Activated CD4-positive, alpha-beta T cell treated with anti-CD3 and anti-CD28 coated beads, Interleukin-2, amount 50 U/mL, for 1 hour (primary cell): ENCODE measurements at places on chromosomes 11 and 22.

GRCh38 chr11:112166562-112166961, 610 bp upstream of the TEX12 start:
- DNase-seq: no peak

- DNase-seq: no peak
Measured at GRCh38 chr22:19974268-19974861, 32.7 kb upstream of the TXNRD2 start.

GRCh38 chr11:2084721-2085120, 54.5 kb downstream of the IGF2 start:
- no peak for DNase-seq

GRCh38 chr22:36773935-36774334, 2.0 kb downstream of the IFT27 start:
- no peak for DNase-seq

DNA sequence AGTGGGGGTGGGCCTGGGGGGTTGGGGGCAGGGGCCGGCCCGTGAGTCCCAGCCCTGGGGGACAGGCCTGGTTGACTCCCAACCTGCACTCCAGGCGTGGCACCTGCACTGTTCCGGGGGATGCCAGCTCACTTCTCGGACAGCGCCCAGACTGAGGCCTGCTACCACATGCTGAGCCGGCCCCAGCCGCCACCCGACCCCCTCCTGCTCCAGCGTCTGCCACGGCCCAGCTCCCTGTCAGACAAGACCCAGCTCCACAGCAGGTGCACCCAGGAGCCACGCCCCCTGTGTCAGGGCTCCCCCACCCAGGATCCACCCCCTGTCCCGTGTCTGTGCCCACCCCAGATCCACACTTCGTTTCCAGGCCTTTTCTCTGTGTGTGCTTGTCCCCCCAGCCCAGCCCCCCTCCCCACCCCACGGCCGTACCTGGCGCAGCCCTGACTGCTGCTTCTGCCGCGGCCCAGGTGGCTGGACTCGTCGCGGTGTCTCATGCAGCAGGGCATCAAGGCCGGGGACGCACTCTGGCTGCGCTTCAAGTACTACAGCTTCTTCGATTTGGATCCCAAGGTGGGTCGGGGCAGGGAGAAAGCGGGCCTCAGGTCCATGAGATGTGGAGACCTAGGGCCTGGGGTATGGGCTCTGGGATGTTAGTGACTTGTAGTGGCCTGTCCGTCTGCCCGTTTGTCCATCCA, 4.8 kb downstream of the FERMT3 start:
- no peak for DNase-seq

GRCh38 chr11:3950996-3951660, 95.7 kb downstream of the STIM1 start:
- DNase-seq: no peak

GRCh38 chr11:120337355-120338106, 1.3 kb downstream of the ARHGEF12 start:
- DNase-seq: no peak

DNA sequence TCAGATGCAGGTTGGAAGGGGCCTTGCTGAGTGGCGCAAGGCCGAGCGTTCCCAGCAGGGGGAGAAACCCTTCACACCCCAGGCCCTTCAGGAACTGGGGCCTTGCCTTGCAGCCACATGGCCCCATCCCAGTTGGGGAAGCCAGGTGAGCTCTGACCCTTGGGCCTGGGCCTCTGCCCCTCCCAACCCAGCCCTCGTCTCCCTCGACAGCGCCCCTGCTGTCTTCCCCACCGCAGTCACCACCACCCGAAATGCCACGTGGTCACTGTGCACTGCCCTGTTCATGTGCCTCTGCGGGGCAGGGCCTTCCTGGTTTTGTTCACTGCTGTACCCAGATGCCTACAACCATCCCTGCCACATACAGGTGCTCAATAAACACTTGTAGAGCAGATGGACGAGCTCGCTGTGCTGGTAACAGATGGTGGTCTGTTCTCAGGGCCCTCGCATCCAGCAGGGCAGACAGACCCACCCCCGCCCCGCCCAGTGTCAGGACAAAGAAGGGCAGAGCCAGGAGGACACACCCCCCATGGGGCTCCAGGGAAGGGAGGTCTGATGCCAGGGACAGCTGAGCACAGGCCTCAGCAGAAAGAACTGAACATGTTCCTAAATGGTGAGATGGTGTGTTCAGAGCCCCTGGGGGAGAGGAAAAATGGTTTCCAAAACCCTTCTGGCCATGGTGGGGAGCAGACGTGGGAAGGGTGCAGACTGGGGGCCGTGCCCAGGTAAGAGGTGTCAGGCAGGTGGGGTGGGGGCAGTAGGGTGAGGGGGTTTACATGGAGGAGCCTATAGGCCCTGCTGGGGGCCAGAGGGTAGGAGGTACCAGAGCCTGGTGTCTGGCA, 3.7 kb downstream of the POLR2L start:
- DNase-seq: no peak

- no peak for DNase-seq
Measured at GRCh38 chr11:110131386-110132123, 38.4 kb downstream of the ZC3H12C start.

- DNase-seq: no peak
Measured at GRCh38 chr11:69636512-69637197, 4.3 kb upstream of the CCND1 start.

DNA sequence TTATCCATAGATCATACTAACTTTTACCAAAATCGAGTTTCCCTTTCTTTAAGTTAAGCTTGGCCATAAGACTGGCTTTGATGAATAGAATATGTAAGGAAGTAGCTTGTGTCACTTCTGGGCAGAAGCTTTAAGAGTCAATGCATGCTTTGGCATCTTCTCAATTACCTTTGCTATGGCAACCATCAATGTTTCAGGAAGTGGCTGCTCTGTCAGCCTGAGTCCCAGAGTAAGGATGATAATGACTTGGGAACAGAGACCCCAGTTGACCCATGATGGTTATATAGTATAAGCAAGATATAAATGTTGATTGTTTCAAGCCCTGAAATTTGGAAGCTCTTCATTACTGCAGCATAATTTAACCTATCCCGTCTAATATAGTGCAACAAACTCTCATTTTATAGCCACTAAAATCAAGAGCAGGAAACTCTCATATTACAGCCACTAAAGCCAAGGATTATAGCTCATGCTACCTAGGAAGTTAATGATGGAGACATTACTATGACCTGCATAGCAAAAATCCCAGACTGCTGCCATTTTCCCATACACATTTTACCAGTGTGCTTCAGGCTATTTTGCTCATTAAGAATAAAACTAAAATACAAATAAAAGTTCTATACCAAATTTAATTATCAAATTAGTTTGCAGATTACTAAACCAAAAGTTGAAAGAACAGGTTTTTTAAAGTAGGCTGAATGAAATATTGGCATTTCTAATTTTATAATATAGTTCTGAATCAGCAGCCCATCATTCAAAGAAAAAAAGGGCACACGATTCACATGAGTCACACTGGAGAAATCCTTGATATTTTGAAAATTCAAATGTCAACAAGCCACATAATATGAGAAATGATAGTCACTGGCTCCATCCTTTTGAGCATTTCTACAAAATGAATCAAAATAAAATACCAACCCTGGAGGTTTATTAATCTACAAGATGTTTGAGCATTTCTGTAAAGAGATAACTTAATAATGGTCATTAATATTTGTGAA, 23.8 kb downstream of the FSHB start:
- no peak for DNase-seq

GRCh38 chr22:29128891-29129807, 56.3 kb downstream of the KREMEN1 start:
- no peak for DNase-seq

DNA sequence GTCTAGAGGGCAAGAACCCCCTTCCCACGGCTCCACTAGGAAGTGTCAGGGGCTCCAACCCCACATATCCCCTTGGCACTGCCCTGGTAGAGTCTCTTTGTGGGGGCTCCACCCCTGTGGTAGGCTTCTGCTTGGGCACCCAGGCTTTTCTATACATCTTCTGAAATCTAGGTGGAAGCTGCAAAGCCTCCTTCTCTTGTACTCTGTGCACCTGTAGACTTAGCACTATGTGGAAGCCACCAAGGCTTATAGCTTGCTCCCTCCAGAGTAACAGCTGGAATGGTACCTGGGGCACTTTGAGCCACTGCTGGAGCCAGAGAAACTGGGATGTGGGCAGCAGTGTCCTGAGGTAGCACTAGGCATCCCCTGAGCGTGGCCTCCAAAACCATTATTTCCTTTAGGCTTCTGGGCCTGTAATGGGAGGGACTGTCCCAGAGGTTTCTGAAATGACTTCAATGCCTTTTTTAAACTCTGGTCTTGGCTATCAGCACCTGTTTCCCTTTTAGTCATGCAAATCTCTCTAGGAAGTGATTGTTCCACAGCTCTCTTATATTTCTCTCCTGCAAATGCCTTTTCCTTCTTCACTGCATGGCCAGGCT, 68.4 kb downstream of the TRAF6 start:
- no peak for DNase-seq

- no peak for DNase-seq
Measured at GRCh38 chr11:115191761-115192160, 312.5 kb downstream of the CADM1 start.

DNA sequence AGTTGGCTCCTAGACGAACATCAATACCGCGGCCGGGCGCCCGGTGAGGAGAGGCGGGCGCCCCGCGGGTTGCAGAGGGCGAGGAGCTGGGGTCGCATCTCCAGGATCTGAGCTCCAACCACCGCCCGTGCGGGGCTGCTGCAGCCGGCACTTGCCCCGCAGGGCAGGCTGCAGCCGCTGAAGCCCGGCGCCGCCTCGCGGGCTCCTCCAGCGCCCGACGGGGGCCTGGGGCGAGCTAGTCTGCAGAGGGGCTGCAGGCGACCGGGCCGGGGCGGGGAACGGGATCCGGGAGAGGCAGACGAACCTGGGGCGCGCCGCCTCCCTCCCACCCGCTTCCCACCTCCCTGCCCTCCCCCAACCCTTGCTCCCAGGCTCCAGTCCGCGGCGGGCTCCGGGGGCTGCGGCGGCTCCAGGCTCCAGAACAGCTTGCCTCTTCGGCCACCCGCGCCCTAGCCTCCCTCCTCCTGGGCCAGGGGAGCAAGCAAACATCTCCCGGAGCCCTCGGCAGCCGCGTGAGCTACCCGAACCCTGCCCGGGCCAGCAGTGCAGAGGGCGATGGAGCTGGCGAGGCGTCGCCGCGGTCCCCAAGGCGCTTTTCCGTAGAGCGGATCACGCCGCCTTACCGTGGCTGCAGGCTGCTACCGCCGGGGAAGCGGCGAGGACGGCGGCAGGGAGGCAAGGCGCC, 802 bp downstream of the TENM4 start:
- no peak for DNase-seq

DNA sequence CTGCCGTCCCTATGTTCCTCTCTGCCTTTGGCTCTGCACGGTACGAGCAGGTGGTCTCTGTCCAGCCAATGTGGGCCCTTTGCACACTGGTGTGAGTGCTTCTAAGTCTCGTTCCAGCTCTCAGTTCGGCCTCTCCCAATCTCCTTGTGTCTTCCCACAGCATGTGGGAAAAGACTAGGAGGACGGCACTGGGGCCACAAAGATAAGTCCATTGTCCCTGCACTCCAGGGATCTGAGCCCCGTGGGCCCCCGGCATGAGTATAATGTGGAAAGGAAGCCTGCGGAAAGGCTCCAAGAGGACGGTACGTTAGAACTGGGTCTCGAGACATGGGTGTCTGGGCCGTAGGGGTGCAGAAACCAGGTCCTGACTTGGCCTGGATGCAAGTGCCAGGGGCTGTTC, 16.4 kb downstream of the MYEOV start:
- no peak for DNase-seq

DNA sequence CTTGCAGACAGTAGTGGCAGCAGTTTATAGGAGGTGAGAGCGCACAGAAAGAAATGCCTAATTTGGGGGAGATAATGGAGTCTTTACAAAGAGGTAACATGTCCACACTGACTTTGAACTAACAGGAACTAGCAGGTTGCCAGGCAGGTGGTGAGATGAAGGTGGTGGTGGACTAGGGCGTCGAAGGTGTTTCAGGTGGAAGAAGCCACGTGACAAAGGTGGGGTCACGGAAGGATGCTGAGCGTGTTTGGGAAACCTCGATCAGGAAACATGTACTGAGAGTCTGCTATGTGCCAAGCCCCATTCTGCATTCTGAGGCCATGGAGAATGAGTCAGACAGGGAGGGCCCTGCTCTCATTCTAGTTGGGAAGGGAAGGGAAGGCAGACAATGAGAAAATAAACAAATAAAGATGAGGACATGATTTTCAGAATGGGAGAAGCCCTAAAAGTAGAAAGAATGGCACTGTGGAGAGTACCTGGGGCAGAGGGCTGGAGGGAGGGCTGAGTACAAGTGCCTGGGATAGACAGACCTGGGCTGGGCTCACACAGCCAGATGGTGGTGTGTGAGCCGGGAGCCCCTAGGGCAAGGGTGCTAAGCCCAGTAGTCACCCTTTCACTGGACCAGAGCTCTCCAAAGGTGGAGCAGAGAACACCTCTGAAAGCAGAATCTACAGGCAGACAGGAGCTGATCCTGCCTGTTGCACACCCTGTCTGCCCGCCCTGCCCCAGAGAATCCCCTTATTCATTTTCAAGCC, 16.2 kb upstream of the NNMT start:
- no peak for DNase-seq
